ENCODE measurements at places on chromosomes 4 and X.

GRCh38 chr4:177077095-177077971 is 232.3 kb upstream of the NEIL3 start:
- no peak for DNase-seq

DNA sequence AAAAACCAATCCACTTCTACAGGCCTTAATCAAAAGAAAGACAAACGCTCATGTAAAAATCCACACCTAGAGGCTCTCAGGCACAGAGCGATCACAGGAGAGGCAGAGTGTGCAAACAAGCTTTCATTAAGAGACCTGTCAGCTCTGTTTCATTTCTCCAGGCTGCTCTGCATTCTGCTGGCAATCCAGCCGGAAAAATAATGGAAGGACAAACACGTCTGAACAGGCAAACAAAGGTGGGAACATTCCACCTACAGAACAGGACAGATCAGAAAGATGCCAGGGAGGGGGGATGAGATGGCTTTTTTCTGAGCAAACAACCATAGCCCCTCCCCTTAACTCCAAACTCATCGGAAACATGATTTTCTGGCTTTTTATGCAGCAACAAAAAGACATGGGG is 9.7 kb downstream of the SOD3 start:
- no peak for DNase-seq

DNA sequence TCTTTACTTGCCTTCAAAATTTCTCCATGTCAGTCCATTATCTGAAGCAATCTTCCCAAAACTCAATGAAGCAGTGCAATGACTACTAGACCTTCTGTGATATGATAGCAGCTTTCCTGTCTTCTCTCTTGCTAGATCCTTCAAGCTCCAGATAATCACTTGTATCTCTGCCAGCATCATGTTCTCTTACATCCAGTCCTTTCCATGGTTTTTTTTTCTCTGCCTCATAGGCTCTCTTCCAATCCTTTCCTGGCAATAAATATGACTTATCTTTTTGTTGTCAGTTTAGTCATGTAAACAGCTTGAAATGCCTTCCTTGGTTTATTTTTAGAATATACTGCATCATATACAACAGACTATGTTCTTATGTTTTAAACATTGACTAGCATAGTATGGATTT is 193.5 kb downstream of the CFAP299 start:
- DNase-seq: no peak

DNA sequence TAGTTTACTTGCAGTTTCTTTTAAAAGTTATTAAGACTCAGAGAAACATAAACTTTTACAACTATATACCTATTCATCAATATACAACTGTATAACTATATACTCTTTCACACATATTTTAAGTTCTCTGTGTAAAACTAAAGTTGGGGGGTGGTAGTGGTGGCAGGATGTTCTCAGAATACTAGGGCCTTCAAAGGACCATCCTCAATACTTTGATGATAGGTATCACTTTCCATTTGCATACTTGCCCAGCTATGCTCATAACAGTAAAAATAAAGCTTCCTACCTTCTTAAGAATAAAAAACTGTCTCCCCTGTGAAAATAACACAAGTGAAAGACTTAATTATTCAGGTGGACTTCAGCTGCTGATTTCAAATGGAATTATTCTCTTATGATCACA is 2.9 kb upstream of the GALNT7 start:
- no peak for DNase-seq

- peak; percentile 74 for DNase-seq
These were observed 14.1 kb downstream of the ZNF157 start for GRCh38 chrX:47384502-47384901.

GRCh38 chr4:102076622-102077021 is 268.7 kb downstream of the SLC39A8 start:
- no peak for DNase-seq

GRCh38 chr4:14054391-14054790 is 426.9 kb upstream of the BOD1L1 start:
- DNase-seq: no peak

DNA sequence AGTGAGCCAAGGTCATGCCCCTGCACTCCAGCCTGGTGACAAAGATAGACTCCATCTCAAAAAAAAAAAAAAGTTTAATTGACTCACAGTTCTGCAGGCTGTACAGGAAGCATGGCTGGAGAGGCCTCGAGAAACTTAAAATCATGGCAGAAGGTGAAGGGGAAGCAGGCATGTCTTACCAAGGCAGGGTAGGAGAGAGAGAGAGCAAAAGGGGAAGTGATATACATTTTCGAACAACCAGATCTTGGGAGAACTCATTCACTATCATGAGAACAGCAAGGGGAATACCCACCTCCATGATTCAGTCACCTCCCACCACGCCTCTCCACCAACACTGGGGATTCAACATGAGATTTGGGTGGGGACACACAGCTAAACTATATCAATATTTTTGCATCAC is 315.2 kb upstream of the HTR2C start:
- DNase-seq: no peak

- DNase-seq: no peak
These were observed 1.7 kb upstream of the NDP start for GRCh38 chrX:43974741-43975465.

Data from activated CD4-positive, alpha-beta T cell treated with anti-CD3 and anti-CD28 coated beads, Interleukin-2, Interleukin-4, amounts not matched to agents 100 ng/mL and 50 ng/mL, durations not matched to agents 16 hours and 8 hours (primary cell).